ENCODE measurements at places on chromosomes 12 and 14.

- peak; percentile 67 for DNase-seq
Measured at GRCh38 chr12:111438481-111438880, 32.8 kb downstream of the SH2B3 start.

- DNase-seq = peak; percentile 88
Measured at GRCh38 chr14:54653712-54654469, 87.0 kb downstream of the SAMD4A start.

DNA sequence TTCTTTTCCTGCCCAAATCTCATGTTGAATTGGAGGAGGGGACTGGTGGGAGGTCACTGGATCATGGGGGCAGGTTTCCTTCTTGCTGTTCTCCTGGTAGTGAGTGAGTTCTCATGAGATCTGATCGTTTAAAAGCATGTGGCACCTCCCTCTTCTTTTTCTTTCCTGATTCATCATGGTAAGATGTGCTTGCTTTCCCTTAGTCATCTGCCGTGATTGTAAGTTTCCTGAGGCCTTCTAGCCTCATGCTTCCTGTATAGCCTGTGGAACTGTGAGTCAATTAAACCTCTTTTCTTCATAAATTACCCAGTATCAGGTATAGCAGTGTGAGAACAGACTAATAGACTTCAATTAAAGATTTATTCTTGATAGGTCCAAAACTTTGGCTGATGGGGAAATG lies 83.5 kb downstream of the CAND1 start:
- DNase-seq = no peak

DNA sequence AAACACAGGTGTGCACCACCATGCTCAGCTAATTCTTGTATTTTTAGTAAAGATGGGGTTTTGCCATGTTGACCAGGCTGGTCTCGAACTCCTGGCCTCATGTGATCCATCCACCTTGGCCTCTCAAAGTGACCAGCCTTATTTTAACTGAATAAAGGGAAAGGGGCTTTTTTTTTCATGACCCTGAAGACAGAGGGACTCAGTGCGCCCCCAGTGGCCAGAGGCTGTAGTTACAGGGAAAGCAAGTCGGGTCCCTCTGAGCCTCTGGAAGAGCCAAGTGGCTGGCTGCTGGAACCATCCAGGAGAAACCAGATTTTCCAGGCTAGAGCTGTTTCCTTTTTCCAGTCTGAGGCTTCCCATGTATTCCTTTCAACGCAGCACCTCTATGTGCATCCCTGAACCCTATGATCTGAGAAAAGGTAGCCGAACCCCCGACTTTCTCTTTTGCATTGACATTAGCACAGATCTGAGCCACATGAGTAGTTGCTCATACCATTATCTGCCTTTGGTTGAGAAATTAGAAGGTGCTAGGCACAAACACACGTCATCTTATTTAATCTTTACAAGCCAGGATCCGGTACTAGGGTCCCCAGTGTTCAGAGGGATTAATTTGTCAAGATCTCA lies 342.7 kb downstream of the CACNA1C start:
- DNase-seq = peak; percentile 59

GRCh38 chr12:25295361-25295760 lies 44.6 kb upstream of the KRAS start:
- no peak for DNase-seq

DNA sequence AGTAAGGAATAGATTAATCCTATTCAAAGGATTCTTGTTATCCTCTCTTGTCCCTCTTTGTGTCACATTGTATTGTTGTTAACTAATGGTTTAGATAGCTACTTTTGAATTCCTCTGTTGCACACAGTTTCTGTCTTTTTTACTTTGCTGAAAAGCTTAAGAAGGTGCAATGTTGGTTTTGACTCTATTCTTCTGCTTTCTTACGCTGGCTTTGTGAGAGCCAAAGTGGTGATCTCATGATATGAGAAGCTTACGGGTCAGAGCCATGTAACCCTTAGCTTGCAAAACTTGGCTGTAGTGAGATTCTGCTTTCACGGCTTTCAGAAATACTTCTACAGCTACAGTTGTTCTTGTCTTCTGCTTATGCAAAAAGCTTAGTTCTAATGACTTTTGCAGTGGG lies 239.7 kb downstream of the TRHDE start:
- DNase-seq = peak; percentile 92

DNA sequence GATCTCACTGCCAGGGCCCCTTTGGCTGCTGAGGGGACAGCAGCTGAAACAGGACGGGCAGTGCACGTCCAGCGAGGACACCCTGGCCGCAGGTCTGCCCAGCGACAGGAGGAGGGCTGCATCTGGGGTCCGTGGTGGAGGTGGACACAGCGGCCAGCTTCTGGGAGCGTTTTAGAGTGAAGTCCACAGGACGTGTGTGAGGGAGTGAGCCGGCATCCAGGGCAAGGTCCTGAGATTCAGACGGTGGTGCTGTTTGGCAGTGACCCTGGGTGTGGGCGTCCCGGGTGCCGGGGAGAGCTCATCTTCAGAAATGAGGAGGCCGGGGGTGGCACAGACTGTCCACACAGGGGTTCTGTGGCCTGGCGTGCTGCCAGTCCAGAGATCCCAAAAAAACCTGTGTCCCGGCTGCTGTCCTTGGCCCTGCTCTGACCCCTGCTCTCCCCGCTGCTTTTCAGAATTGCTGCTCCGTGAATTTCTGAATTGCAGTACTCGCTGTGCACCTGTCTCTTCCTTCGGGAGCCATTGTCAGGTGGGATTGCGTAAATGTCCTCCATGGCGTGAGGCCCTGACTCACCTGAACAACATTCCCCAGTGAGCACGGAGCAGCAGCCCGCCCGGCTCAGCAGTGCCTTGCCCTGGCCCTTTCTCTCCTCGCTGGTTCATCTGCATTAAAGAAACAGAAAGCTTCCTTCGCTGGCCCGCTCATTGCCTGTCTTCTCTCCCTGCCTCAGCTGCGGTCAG lies 183.5 kb upstream of the C14orf180 start:
- DNase-seq = no peak

DNA sequence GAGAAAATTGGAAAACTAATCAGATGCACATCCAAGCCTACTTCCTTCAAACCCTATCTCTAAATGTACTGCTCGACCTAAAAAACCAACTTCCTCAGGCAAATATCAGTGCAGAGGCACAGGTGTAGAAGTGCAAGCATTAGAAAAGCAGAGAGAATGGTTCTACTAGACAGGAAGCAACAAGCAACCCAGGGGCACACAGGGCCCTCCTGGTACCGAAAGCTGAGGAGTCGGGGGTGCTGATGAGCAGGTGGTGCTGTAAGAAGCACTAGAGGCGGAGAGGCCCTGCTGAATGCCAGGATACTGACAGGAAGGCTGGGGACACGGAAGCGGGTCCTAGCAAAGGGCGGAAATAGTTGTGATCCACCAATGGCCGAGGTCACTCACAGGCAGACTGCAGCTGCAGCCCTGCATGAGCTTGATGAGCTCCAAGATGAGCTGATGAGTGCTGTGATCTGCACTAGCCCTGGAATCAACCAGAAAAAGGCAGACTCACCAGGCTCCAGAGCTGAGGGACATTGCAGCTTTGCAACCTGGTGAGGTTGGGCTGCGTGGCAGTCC lies 85.9 kb downstream of the TTC7B start:
- DNase-seq = no peak

DNA sequence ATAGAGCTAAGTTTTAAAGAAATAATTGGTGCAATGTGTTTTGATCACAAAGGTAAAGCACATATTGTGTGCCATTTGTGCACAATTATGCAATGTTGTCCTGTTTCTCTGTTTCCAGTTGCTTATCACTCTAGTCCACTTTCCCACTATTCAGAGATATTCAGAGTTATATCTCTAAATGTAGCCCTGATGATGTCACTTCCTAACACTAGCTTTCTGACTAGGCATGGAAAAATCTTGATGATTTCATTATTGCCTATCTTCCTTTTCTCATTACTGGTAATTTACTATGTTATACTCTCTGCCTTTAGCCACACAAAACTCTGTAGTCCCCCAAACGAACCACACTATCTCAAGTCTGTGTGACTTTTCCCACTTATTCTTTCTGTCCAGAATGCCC lies 221.2 kb downstream of the TRHDE start:
- peak; percentile 7 for DNase-seq

DNA sequence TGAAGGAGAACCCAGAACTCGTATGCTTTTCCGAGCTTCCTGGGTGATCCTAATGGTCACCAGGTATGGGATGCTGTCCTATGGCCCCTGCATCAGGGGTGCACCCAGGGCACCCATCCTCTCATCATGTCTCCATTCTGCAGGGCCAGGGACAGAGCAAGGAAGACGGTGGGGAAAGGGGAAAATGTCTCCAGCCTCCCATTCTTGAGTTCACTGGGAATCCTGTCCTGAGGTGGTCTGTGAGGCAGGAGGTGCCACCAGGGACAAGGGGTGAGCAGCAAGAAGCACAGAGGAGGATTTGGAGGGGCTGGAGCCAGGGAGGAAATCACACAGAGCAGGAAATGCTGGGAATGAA lies 14.9 kb upstream of the SLC6A12 start:
- DNase-seq = no peak

DNA sequence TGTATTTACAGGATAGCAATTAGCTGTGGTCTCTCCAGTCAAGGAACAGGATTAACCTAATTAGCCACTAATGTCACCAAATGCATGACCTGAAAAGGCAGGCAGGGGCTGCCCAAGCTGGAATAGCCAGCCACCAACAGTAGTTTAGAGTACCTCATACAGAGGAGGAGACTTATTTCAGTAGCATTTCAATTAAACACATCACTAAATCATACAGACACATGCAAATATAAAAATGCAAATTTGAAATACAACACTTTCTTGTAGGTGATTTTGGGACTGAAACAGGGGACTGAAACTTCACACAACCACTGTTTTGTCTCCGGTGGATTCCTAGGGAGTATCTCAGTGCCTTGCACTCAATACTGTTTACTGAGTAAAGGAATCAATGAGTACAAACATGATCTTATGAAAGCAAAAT lies 636 bp upstream of the IFNG-AS1 start:
- no peak for DNase-seq
